Progenitor cell of endocrine pancreas (in vitro differentiated cells): ENCODE measurements at places on chromosomes 2 and 18.

DNA sequence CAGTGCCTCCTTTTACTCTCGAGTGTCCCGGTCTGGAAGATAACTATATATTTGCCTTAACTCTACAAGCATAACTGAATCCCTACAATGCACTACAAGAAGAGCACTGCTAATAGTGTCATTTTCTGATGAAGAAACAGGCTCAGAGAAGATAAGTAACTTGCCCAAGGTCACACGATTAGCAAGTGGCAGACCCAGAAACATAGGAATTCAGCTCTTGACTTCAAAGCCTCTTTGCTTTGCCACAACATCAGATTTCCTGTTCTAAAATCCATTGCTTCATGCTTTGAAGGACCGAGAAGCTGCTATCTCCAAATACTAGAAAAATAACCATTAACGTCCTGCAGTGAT is 65.6 kb downstream of the HS1BP3 start:
- no peak for DNase-seq

GRCh38 chr2:172922815-172923214 is 152.8 kb upstream of the MAP3K20 start:
- no peak for DNase-seq

- DNase-seq: no peak
Measured at GRCh38 chr2:39615675-39616074, 50.0 kb upstream of the TMEM178A start.

GRCh38 chr18:34758378-34758948 is 48.4 kb downstream of the DTNA start:
- DNase-seq: no peak

DNA sequence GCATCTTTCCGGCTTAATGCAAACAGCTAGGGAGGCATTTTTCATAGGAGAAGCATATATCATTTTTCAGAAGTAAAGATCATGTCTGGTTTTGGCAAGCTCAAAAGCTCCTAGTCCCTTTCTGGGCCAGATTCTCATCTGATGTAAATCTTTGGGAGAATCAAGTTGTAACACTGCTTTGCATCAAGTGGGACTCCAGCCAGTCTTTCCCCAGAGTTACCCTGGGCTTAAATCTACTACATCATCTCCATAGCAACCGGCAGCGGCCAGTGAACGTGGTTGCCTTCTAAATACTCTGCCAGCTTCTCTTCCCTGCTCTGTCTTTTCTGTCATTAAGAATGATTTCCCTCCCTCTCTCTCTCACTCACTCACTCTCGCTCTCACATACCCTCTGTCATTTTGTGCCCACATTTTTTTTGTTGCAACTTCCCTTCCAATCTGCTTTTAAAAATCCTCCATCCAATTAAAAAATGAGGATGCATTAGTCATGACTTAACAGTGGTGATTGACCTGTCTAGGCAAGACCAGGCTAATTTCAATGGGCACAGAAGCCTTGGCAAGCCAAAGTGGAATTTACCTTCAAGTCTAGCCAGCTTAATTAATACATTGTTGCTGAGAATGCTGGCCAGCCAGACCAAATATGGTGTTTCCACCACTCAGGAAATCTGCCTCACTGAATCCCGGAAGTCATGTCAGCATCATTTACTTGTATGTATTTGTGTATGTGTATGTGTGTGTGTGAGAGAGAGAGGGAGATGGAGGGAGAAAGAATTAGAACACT is 93.0 kb downstream of the NRP2 start:
- no peak for DNase-seq

- DNase-seq: no peak
Measured at GRCh38 chr2:45006041-45006941, 3.0 kb downstream of the SIX2 start.

GRCh38 chr2:120733238-120733932 is 2.3 kb upstream of the GLI2 start:
- DNase-seq: no peak

GRCh38 chr2:39779341-39779851 is 338 bp upstream of the THUMPD2 start:
- DNase-seq: no peak

GRCh38 chr18:59988098-59988706 is 88.4 kb downstream of the PMAIP1 start:
- DNase-seq: no peak

GRCh38 chr2:221488136-221488807 is 83.8 kb downstream of the EPHA4 start:
- no peak for DNase-seq

DNA sequence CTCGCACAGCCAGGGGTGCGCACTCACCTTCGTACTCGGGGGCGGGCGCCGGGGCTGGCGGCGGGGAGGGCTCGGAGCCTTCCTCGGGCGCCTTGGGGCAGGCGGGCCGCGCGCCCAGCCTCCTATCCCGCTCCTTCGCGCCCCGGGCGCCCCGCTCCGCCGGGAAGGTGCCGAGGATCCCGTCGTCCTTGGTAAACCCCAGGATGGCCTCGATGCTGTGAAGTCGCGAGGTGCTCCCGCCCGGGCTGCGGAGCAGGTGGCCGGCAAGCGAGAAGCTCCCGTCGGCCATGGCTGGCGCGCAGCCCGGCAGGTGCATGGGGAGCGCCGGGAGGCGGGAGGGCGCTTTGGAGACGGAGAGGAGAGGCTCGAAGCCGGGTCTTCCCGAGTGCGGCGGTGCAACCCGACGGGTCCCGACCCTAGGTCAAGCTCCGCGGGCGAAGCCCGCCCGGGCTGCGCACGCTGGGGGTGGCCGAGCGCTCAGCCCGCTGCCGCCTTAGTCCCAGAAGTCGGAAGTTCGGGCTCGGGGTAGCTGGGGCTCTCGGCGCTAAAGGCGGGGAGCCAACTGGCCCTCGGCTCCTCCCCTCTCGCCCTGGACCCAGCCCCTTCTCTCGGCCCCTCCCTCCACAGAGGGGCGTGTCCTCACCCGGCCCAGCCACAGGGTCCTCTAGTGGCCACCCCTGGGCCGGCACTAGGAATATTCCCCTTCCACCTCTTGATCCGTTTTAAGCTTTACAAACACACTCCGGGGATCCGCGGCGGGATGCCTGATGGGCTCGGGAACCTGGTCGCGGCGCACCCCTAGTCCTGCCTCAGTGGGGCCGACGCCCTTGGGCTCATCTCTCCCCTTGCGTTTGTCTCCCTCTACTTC is at the start of gene RAX:
Gene RAX (minus strand): TSS at position 564 of the 868 bp plus-strand sequence. CDS start 248 bp downstream, at position 316.
- peak; percentile 60 for DNase-seq
